ENCODE measurements at places on chromosomes 16 and 17.

DNA sequence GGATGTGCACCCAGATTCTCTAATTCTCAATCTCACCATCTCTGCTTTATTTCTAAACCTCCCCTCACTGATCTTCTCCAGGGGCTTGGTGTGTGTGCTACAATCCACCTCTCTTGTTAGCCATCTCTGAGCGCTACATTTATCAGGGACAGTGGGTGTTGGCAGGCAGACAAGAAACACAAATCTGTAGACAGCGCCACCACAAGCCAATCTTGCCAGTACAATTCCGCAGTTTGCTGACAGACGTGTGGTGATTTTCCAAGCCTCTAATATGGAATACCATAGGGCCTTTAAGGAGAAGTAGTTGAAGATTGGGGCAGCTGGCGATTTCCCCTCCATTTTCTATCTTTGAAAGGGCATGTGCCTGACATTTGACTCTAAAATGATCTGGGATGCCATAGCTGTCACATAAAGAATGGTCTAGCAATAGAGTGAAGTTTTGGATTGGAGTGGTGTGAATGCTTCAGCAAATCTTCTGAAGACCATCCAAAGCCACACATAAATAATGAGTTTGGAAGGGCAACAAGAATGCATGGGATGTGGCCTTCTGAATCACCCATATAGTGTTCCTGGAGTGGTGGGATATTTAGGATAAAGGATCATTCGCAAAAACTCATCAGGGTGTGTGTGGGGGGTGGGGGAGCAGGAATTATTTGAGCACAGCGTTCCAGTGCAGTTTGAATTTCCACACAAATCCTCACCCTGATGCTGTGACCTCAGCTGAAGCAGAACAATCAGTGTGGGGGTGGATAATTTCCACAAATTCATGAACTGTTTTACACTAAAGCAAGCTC is 12.0 kb upstream of the ANKFN1 start:
- no peak for DNase-seq

GRCh38 chr17:12673788-12674187 is 8.1 kb downstream of the MYOCD start:
- DNase-seq = no peak

GRCh38 chr17:21272881-21273792 is 11.4 kb upstream of the MAP2K3 start:
- DNase-seq = no peak

DNA sequence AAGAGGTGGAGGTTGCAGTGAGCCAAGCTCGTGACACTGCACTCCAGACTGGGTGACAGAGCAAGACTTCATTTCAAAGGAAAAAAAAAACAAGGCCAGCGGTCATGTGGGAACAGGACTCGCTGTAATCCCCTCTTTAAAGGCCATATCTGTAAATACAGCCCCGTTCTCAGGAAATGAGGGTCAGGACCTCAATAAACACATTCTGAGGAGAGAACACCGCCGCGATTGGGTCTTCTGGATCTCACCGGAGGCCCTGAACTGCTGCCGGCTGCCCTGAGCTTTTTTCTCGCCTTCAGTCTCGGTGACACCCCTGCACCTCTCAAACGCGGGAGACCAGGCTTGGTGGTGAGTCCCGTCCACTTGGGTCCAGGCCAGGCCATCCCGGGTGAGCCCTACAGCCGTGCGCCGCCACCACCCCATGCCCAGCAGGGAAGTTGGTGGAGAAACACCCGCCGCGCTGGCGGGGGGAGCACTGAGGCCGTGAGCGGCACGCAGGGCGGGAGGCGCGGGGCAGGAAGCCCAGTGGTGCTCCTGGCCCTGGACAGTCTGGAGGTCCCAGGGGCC is 28.4 kb downstream of the SLC25A10 start:
- DNase-seq = no peak

- DNase-seq = no peak
These were observed 4.5 kb downstream of the AKAP10 start for GRCh38 chr17:19973156-19973555.

DNA sequence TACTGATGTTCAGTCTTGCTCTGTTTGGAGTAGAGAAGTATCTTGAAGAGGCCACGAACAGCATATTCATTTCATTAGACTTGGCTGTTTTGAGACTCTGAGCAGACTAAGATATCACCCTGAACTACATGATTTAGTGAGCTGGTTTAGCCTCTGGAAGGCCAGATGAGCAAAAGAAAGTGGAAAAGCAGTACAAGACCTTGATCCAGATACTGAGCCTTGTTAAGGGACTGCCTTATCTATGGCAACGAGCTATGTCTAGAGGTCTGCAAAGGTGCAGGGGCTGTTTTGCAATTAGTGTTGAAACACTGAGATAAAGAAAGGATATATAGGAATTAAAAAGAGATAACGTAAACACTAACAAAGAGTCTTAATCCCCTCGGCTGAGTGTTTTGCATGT is 231.4 kb downstream of the IRX3 start:
- no peak for DNase-seq

- no peak for DNase-seq
These were observed 93.1 kb downstream of the SALL1 start for GRCh38 chr16:51057969-51058337.

- DNase-seq = no peak
These were observed 1386.5 kb upstream of the CDH8 start for GRCh38 chr16:63422715-63423114.

DNA sequence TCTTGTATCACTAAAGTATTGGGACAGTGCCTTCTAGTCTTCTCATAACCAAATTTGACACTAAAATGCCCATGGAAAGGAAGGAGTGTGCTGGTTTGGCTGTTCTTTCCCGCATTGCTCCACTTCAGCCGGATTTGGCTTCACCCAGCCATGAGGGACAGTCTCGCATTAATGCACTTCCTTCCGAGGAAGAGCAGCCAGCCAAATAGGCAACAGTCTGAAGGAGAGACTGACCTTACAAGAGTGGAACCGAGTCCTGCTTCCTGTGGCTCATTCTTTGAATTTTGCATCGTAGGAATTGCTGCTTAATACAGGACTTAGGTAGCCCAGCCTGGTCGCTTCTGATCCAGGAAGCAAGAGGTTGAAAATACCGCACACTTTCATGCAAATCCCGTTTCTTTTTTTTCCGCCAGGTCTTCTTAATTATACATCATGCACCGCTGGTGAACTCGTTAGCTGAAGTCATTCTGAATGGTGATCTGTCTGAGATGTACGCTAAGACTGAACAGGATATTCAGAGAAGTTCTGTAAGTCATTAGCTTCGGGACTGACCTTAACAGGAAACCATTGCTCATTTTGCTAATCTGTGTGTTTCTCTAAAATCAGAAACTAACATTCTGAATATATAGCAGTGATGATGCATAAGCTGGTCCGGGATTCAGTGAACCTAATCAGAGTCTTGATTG is 38.2 kb downstream of the CLEC16A start:
- DNase-seq = no peak

DNA sequence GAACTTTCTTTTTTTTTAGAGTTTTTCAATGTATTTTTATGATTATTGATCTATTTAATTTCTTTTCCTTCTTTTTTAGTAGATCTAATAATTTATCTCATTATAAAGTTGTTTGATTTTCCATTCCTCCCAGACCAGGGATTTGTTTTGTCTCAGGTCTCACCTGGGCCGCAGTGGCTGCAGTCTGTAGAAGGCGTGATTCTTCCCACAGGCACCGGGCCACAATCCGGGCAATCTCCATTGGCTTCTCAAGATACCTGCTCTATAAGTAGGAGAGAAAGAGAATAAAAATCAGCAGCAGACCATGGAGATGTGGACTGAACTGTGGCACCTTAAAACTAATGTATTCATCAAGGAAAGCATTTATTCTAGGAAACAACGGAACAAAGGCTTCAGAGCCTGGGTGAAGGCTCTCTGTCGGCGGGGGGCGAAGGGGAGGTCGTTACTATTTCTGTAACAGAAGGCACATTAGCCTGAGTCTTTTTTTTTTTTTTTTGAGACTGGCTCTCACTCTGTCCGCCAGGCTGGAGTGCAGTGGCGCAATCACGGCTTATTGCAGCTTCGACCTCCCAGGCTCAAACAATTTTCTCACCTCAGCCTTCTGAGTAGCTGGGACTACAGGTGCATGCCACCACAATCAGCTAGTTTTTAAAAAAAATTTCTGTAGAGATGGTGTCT is 42.7 kb downstream of the STAT3 start:
- no peak for DNase-seq

DNA sequence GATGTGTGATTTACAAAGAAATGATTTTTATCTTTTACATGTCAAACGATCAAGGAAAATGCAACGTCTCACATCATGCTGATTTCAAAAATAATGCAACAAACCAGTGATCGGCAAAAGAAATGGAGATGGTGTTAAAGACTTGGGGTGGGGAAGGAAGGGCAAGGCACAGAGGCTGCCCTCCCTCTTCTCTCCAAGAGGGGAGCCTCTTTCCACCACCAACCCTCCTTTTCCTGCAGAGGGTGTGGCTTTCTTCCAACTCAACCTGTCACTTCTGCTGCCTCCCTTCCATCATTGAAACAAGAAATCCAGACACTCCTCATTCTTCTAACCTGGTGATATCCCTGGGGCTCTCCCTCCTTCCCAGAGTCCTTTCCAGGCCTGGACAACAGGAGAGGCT is 320.8 kb downstream of the SLC39A11 start:
- no peak for DNase-seq

DNA sequence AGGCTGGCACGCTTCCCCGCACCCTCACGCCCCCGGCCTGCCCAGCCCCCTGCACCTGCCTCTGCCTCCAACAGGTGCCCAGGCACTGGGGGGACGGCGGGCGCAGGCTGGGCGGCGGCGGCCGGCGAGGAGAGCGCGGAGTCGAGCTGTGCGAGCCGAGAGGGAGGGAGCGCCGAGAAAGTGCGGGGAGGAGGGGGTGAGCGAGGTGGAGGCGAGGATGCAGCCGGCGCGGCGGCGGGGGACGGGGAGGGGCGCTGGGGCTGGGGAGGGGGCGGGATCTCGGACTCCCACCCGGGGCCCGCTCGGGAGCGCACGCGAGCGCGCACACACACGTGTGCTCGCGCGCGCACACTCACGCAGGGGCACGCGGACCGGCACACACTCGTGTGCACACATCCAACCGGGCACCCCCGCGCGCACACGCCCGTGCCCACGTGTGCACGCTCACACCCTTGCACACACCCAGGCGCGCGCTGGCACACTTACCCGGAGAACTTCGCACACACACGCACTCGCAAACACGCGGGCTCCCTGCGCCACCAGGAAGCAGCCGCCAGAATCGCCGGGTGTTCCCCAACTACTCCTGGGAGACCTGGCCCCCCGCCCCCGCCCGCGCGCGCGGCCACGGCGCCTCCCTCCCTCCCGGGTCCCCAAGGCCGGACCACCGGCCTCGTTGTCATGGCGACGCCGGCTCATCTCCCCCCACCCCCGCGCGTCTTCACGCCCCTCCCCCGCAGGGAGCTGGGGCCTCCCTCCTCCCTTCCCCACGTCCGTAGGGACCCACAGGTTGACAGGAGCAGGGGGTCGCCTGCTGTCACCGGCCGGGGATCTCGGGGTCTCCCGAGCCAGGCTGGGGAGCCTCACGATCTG is at the start of gene DOC2A:
Gene DOC2A (minus strand): TSS at position 184 of the 870 bp plus-strand sequence. CDS start 805 bp downstream, outside the sequence.
- no peak for DNase-seq

GRCh38 chr16:21083729-21084268 is 66.8 kb downstream of the DNAH3 start:
- peak; percentile 37 for DNase-seq

- no peak for DNase-seq
These were observed 8.0 kb downstream of the TAX1BP3 start for GRCh38 chr17:3660311-3660891.

DNA sequence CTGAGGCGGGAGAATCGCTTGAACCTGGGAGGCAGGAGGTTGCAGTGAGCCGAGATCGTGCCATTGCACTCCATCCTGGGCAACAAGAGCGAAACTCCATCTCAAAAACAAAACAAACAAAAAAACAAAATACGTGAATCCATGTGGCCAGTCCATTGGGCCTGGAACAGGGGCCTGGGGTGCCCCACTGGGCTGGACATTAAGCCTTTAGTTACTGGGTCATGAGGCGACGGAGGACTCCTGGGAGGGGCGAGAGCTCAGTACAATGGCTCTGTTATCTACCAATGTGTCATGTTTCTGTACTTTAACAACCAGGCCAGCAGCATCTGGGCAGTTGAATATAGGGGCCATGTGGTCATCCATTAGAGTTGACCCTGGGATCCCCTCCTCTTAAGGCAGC is 18.9 kb upstream of the CLEC18A start:
- no peak for DNase-seq

DNA sequence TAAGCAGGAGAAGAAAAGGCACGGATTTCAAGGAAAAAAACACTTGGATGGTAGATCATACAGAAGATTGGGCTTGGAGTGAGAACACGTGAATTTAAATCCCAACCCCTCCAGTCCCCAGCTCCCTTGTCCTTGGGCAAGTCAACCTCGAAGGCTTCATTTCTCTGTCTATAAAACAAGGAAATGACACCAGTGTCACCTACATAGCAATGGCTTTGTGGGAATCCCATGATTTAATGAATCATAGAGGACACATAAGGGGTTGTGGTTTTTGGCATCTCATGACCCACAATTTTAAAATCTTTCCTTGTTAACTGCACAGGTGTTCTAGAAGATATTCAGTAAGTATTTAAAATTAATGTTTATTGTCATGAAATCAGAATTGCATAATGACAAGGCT is 8.2 kb upstream of the CCL2 start:
- no peak for DNase-seq

DNA sequence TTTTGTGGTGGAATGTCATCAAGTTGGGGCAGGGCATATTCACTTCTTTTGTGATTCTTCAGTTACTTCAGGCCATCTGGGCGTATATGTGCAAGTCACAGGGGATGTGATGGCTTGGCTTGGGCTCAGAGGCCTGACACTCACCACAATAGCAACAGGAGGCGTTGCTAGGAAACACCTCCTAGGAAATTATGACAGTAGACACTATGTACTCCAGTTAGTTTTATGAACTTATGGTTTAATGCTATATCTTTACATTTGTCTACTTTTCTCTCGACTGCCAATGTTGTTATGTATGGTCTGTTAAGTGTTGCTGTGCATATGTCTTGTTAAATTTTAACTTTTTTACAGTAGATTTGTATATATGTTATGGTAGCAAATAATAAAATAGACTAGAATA is 788.7 kb upstream of the GOT2 start:
- no peak for DNase-seq

GRCh38 chr17:55448681-55449080 is 27.0 kb upstream of the MMD start:
- no peak for DNase-seq

GRCh38 chr17:28381141-28381825 is 9.8 kb downstream of the SARM1 start:
- no peak for DNase-seq
